ENCODE measurements at places on chromosomes 11 and 22. TPM values are rescaled to one million over a fixed set of nuclear protein-coding genes. Genes with fewer than 3 reads are reported as not detected.
A peak's percentile ranks its signal among the peaks of the same experiment; 100 is the strongest.

The IL10RA gene
- 24.6 TPM for total RNA-seq

The ANKRD13D gene
- 74.8 TPM for total RNA-seq

DNA sequence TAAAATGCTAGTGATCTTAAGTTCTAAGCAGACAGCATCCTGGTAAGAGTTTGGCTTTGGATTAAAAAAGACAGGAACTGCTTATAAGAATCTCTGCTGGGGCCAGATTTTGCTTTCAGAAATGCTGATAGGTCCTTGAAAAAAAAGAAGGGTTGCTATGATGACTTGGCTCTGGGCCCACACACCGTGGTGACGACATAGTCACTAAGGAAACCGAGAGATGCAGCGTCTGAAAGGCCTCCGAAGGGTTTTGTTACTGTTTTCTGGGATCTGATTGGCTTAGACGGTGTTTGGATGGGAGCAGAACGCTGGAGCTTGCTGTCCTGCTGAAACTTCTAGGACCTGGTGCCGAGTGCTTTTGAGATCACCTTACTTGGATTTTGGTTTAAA lies 8.4 kb downstream of the FAM118A start:
- DNase-seq: peak; percentile 84

GRCh38 chr11:25758145-25758661 lies 573.7 kb upstream of the ANO3 start:
- no peak for DNase-seq

The MMP27 gene
- total RNA-seq: not detected
